Renal cortical epithelial cell (primary cell): ENCODE measurements at places on chromosomes 7 and 10. TPM values are rescaled to one million over a fixed set of nuclear protein-coding genes. Genes with fewer than 3 reads are reported as not detected.

Gene VPS37D
- total RNA-seq = 8.6 and 9.2 TPM in 2 replicates

Gene NUTM2B
- 0.85 TPM in 1 of 2 replicates, not detected in the other for total RNA-seq

Gene GPR85
- 0.17 and 0.35 TPM in 2 replicates for total RNA-seq

Gene FAM25G
- not detected in 2 replicates for total RNA-seq

Gene SH2D4B
- total RNA-seq = under 0.01 TPM in 1 of 2 replicates, not detected in the other

Gene ZNF365
- 6.7 and 8.2 TPM in 2 replicates for total RNA-seq

Gene PIP
- total RNA-seq = not detected in 2 replicates

Gene GPR26
- total RNA-seq = not detected in 2 replicates

Gene LHPP
- 18.1 and 18.4 TPM in 2 replicates for total RNA-seq
